CD4-positive, alpha-beta T cell treated with Interleukin-4 for 4 hours (primary cell): ENCODE measurements at places on chromosomes 7 and 10.

GRCh38 chr7:141276031-141276430, 202.2 kb downstream of the TMEM178B start:
- no peak for DNase-seq

DNA sequence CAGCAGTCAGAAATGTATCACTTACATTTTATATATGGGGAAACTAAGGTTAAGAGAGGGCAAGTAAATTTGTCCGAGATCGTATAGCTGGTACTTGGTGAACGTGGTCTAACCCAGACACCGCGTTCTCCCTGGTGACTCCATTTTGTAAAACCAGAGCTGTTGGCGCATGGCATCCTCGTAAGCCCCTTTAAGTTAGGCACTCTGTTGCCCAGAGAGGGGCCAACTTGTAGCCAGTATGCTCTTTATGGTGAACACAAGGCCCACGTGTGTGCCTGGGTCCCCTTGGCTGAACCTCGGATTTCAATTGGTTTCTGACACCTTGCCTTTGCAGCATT, 39.7 kb upstream of the ZNF518A start:
- no peak for DNase-seq

GRCh38 chr7:7956531-7957128, 12.0 kb upstream of the GLCCI1 start:
- no peak for DNase-seq

DNA sequence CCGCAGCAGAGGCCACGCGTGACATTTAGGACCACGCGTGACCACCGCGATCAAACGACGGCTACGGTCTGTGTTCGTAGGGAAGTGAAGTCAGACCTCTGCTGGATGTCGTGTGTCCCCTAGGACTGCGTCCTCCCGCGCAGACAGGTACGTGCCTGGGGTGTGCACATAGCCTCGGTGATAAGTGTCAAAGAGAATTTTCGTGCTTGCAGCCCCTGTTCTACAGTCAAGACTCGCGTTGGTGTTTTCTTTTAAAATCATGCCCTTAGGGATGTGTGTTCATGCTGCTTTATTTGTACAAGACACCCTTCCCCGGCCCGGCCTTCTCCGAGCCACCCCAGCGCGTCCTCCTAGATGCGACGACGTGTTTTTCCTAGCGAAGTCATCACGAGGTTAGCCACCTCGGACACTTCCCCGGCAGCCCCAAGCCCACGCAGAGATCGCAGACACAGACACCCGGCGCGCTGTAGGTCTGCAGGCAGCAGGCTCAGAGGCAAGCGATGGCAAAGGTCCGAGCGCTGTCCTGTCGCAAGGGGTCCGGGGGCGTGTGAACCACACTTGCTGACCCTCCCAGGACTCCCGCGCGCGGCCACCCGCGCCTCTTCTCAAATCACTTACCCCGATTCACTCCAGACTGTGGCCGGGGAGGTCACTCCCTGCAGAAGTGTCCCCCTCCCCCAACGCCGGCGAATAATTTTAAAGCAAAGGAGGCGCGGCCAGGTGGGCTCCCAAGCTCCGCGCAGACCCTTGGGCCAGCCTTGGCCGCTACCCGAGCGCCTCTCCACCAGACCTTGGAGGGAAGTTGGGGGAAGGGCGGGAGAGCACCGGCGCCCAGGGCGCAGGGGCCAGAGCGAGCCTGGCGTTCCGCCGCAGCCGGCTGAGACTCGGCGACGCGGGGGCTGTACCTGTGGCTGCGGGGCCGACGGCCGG, 552 bp downstream of the MKX start:
- no peak for DNase-seq

DNA sequence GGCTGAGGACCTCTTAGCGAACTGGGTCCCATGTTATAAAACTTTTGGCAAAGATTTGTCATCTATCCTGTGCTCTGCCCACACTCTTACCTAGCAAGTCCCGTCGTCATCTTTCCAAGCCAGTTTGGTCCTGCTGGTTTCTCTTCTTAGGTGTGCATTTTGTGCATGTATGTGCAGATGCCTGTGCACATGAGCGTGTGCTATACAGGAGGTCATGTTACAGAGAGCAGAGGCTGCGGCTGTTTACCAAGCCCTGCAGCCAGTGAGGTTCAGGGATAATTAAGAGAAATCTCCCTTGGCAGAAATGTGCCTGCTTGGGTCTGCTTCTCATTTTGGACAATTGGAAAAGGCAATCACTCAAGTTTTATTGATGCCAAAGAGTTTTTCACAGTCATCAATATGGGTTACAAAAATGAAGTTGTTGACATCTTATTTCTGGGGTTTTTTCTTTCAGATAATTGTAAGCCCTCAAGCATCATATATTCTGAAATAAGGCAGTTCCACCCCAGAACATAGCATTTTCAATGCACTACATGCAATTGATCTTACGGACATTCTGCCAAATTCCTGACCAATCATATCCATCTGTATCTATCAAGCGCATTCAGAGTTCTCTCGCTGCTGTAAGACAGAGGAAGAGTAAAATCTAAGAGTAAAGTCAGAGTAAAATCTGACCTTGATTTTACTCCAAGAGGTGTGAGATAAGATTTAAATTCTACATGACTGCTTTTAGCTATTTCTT, 361.4 kb upstream of the ZNF32 start:
- no peak for DNase-seq

DNA sequence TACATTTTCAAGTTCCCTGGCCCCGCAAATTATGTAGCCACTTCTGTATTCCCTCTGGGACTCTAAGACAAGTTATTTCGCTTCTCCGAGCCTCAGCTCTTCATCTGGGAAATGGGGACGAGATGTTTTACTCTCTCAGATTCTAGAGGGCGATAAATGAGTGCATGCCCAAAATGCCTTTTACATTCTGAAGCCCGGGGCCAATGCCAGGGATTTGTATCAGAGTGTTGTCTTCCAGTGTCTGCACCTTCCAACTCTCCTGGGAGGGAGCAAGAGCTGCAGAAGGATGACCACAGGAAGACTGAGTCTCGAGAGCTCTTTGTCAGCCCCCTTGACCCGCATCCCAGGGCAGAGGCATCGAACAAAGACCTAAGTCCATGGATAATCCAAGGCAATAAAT, 39.9 kb downstream of the BUB3 start:
- DNase-seq: no peak

DNA sequence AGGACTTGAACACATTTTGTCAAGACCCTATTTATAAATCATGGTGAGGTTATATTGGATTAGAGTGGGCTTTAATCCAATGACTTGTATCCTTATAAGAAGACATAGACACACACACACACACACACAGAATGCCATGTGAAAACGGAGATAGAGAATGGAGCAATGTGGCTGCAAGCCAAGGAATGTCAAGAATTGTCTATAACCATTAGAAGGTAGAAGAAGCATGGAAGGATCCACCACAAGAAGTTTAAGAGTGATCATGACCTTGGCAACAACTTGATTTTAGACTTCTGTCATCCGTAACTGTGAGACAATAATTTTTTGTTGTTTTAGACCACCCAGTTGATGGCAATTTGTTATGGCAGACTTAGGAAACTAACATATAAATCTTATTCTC, 514.2 kb downstream of the TFEC start:
- DNase-seq: no peak

DNA sequence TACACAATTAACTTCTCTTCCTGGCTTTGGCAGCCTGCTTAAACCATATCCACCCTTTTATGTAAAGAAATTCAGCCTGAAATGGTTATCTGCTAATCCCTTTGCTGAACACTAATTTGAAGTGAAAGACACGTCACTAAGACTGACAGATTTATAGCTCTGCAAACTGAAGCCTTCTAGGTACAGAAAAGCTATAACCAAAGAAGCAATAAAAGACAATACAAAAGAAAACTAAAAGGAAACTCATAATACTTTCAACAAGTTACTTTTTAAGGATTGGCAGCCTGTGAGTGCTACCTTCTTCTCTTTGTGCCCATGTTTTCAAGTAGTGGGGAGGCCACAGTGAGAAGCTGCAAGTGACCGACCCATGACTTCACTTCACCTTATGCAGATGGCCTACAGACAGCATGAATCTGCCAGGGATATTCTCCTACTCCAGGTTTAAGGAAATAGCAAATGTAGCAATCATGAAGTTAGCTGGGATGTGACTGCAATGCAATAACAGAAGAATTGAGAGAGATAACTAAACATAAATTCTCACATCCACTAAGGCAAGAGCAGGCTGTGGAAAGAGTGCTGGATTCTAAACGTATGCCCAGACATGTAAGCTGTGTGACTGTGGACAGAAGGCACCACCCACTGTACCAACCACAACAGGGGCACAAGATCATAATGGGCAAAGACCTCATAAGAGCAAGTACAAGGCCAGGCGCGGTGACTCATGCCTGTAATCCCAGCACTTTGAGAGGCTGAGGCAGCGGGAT, 10.7 kb upstream of the SPOCK2 start:
- DNase-seq: no peak

DNA sequence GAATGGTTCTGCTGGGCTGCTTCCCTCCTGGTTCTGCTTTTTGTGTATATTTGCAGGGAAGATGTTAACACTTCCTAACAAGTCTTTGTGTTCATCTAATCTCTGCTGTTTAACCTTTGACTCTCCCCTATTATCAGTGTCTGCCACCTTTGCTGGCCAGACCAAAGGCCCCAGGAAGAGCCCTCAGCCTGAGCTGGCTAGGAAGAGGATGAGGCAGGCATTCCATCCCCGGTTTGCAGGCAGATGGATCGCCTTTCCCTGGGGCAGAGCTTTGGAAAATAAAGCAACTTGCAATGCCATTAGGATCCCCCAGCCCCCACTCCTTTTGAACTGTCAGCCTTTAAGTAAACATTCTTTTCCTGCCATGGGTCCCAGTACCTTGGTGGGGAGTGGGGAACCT, 19.0 kb downstream of the DPCD start:
- DNase-seq: no peak

- DNase-seq: no peak
Observed at GRCh38 chr7:30091491-30091912, 43.3 kb upstream of the MTURN start.

- DNase-seq: no peak
Observed at GRCh38 chr7:65254061-65254460, 119.6 kb upstream of the ZNF92 start.

DNA sequence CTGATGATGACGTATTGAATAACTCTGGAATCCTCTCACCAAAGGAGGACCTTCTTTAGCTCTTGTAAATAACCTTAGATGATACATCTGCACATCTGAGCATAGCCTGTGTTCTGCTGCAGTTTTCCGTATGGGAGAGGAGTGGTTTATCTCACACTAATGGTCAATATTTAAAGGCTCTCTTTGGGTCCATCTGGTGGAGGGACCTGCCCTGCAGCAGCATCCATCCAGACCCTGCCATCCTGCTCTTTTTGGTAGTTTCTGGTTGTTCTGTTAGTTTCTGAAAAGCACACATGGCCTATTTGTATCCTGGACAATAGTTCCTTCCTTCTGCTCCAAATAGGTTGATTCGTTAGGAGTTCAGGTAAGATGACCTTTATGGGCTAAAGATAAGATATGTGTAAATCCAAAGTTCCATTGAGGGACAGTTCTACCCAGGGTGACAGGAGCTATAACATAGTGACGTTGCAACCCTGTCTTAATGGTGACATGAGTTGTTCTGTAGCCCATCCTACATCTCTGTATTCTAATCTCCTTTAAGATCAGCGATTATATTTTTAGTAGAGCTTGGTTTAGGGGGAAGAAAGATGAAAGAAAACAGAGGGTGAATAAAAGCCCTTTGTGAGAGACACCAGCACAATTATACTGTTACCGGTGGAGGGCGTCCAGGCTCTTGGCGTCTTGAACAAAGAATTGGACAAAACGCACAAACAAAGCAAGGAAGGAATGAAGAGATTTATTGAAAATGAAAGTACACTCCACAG, 60.0 kb upstream of the KLF14 start:
- no peak for DNase-seq

GRCh38 chr10:92873029-92873428, 24.7 kb downstream of the EXOC6 start:
- no peak for DNase-seq

GRCh38 chr7:55366461-55367070, 1.4 kb downstream of the LANCL2 start:
- peak; percentile 15 for DNase-seq

DNA sequence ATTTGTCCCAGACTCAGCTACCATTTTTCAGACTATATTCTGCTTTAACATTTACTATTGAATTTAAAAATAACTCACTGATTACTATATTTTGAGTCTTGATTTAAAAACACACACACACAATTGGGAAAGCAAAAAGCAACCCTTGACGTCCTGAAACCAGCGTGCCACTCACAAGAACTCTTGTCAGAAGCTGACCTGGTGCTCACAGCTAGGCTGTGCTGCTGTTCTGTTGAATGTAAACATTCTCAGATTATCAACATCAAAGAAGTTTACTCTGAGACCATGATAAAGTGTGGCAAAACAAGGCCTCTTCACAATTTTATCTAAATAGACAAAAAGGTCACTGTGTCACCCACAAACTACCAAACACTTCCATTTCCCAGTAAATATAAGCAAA, 62.6 kb upstream of the CACNA2D1 start:
- DNase-seq: no peak

GRCh38 chr7:124914298-124914697, 15.3 kb downstream of the POT1 start:
- no peak for DNase-seq

GRCh38 chr10:22643775-22644174, 70.6 kb downstream of the PIP4K2A start:
- no peak for DNase-seq

- DNase-seq: no peak
Observed at GRCh38 chr7:2607122-2607922, 24.5 kb upstream of the TTYH3 start.

- no peak for DNase-seq
Observed at GRCh38 chr10:3412071-3412582, 239.5 kb upstream of the PITRM1 start.

DNA sequence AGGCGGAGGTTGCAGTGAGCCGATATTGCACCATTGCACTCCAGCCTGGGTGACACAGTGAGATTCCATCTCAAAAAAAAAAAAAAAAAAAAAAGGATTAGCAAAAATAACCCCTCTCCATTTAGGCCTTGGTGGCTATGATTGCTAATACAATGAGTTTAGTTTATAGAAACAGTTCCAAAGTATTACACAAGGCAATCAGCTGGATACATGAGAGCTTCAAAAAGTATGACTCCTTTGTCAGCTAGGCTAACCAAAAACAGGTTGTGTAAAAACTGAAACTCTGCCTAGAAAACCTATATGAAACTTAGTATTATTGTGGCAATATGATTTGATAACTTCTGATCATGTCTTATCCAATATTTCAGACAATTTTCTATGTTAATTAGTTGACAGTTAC, 57.2 kb downstream of the SUGCT start:
- DNase-seq: no peak

- DNase-seq: no peak
Observed at GRCh38 chr7:141294143-141294829, 220.4 kb downstream of the TMEM178B start.
